Stimulated activated CD8-positive, alpha-beta memory T cell treated with anti-CD3 and anti-CD28 coated beads, Interleukin-4, amount 100 ng/mL, for 4 hours (primary cell): ENCODE measurements at places on chromosomes 1 and 21.

DNA sequence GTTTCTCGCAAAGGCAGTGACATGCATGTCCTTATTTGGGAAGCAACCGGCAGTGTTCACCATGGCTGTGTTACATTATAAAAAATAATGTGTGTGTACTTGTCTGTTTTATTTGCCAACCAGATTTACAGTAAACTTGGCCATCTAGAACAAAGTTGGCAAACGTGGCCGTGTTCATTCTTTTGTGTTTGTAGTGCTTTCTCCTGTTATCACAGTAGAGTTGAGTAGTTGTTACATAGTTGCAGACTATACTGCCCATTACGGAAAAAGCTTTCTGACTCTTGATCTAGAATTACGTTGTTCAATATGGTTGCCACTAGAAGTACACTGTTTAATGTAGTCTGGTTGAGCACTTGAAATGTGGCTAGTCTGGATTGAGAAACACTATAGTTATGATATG lies 19.4 kb downstream of the SOAT1 start:
- no peak for DNase-seq

- DNase-seq, result no peak
These were observed 10.0 kb downstream of the SELL start for GRCh38 chr1:169701261-169702005.

DNA sequence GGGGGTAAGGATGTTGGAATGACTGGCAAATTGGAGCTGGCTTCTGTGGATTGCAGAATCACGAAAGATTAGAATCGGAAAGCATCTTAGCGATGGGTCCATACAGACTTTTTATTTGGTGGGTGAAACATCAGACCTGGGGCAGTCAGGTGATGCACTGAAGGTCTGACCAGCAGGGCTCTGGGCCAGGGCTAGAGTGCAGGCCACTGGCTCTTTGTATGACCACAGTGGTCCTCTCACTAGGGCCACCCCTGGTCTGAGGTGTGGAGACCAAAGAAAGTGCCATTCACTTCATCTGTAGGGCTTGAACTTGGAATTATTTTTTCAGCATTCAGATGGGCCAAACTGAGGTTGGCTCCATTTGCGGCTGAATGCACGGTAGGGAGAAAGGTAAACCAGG lies 306.4 kb downstream of the RPS6KC1 start:
- DNase-seq, result no peak

GRCh38 chr1:12525311-12526181 lies 92.5 kb downstream of the DHRS3 start:
- DNase-seq, result no peak

- DNase-seq, result no peak
These were observed 20.4 kb upstream of the PWP2 start for GRCh38 chr21:44086636-44087425.

DNA sequence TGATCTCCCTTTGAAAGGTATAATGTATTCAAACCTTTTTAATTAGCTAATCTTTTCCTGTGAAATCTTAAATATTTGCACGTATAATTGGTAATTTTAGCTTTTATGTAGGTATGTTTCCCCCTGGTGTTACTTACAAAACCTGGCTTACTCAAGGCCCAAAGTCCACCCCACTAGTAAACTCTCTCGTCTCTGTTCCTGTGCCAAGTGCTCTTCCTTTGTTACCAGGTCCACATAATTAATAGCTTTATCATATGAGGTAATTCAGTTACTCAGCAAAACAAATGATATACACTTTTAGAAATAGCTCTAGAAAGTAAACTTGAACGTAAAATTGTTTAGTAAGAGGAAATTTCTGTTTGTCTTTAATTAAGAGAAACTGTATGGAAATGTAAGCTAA lies 36.7 kb downstream of the NFIA start:
- no peak for DNase-seq

DNA sequence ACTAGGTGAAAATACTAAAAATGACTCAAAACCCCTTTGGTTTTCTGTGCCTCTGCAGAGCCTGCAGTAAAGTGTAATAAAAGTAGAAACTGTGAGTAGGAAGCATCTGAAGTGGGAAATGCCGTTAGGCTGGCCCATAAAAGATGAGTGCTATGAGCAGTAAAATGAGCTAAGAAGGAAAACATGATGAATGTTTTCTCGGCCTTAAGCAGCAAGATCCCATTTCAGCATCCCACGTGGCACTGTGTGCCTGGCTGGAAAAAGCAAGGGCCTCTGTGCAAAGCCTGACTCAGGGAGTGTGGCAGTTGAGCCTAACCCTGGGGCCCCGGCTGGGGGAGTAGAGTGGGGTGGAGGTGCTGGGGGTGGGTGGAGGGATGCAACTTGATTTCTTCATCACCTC lies 109.5 kb downstream of the TBX15 start:
- DNase-seq, result no peak

DNA sequence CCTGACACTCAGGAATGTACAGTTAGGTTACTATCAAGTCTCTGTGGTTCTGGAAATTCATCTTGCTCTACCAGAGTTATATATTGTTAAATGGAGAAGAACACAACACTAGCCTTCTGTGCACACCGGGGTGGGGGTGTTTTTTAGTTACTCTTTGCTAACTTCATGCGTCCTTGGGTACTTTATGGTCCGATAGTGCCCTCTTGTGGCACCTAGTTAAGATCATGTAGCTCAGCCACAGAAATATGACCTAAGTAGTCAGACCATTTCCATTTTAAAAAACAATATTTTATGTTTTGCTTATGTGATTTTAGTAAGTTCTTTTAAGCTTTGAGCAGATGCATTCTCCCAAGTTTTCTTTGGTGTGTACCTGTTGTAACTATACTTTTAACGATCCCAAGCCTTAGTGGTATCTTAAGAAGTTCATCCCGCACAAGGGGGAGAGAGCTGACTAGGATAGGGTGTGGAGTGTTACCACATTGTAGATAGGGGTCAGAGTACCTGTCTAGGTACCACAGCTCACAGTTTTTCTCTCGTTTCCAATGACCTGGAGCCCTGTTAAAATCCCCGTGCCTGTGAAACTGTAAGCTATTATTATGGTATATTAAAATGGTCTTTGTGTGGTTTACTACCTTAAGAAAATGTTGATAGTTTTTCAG lies 20.6 kb upstream of the SH3D21 start:
- DNase-seq, result peak; percentile 30

GRCh38 chr1:224466154-224466553 lies 31.6 kb upstream of the WDR26 start:
- no peak for DNase-seq

DNA sequence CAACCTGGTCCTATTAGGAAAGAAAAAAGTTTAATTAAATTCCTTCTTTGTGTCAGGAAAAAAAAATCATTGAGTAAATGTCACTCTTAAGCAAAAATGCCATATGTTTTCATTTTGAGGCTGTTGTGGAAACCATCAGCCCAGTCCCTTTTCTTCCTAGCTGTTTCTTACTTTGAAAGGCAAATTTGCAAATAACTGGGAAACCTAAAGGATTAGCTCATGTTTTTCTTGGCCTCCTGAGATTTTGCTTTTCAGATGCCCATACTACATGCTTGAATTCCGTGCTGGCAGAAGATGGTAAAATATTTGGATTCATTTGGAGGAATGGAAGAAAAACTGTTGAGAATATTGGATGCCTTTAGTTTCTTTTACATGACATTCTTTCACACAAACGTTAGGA lies 182.1 kb upstream of the ADAMTS5 start:
- no peak for DNase-seq

GRCh38 chr1:154821083-154821482 lies 49.0 kb downstream of the KCNN3 start:
- no peak for DNase-seq
